ENCODE measurements at places on chromosomes 1 and 21.

GRCh38 chr1:77276941-77277340, 4.9 kb upstream of the AK5 start:
- no peak for DNase-seq

DNA sequence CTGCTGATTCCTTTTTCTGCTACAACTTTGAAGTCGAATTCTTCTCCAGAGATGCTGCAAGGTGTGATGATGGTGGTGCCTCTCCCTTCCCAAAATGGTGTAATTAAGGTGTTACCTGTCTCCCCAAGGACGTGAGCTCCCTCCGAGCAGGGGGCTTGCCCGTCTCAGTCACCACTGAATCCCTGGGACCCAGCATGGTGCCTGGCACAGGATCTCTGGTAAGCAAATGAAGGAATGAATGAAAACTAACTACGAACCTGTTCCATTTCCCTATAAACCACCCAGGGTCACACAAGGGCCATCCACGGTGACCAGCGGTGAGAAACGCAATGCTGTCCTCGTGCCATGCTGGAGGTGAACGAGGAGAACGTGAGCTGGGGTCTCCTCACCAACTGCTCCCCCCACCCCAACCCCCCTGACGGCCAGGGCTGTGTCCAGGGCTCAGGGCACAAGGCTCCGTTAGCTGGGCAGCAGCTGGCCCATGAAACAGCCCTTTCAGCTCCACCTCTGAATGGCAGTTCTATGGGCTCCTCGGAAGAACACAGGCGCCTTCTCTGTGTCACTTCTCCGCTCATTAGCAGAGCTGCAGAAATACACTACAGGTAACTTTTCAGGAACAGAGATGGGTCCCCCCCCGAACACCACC, 2.2 kb upstream of the MATN1 start:
- DNase-seq, result no peak

- DNase-seq, result peak; percentile 37
These were observed 42.5 kb downstream of the LGR6 start for GRCh38 chr1:202235856-202236837.

GRCh38 chr1:47393141-47393540, 22.9 kb upstream of the FOXE3 start:
- DNase-seq, result no peak

- peak; percentile 67 for DNase-seq
These were observed 29.9 kb upstream of the RPTN start for GRCh38 chr1:152188673-152189591.

DNA sequence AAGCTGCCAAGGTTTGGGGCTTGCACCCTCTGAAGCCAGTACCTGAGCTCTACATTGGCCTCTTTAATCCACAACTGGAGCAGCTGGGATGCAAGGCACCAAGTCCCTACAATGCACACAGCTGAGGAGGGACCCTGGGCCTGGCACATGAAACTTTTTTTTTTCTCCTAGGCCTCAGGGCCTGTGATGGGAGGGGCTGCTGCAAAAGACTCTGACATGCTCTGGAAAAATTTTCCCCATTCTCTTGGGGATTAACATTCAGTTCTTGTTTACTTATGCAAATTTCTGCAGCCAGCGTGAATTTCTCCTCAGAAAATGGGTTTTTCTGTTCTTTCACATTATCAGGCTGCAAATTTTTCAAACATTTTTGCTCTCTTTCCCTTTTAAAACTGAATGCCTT, 1072.2 kb downstream of the BRINP3 start:
- no peak for DNase-seq

- no peak for DNase-seq
These were observed 38.8 kb upstream of the STMN1 start for GRCh38 chr1:25944986-25945385.

DNA sequence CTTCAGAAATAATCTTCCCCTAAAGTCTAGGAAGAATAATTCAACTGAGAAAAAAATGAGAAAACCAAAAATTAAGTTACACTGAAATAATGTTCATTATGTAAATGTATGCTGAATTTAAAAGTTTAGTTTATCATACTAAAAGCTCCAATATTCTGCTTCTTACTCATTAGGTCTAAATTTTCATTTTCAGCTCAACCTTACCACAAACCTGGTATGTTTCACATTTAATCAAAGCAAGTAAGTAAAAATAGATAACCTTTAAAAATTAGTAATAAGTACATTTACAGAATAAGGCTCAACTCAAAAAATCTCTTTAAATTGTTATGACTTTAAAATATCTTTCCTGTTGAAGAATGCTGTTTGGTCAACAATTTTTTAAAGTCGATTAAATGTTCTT, 15.0 kb downstream of the BTG3 start:
- no peak for DNase-seq

GRCh38 chr1:200048244-200048643, 20.7 kb downstream of the NR5A2 start:
- no peak for DNase-seq

DNA sequence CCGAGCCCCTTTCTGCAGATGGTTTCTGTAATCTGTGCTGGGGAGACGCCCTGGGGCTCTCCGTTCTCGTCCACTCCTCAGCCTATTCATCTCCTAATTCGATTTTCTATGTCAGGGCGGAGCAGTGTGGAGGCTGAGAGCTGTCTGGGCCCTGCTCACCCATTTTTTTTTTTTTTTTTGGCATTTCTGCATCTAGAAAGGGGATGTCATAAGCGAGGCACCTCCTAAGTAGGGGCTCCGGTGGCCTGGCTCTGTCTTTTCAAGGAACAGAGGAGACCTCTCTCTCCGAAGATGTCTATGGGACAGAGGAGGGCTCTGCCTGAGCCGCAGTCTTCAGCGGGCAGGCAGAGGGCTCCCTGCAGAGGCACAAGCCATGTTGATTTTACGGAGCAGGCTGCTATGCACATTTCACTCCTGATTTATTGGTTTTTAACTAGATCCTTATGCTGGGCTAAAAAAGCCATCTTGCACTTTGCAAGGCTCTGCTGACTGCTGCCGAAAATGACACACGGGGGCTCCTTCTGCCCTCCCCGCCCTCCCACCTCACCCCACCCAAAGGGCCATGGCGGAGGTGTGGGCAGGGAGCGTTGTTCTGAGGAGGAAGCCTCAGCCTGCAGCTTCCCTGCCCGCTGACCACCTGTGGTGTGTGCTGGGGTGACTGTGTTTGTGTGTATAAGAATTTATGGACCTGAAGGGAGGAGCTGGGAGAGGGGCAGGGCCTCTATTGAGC, 71.0 kb downstream of the FOXD2 start:
- no peak for DNase-seq

- DNase-seq, result no peak
These were observed 38.3 kb downstream of the LRRN2 start for GRCh38 chr1:204647114-204647804.

DNA sequence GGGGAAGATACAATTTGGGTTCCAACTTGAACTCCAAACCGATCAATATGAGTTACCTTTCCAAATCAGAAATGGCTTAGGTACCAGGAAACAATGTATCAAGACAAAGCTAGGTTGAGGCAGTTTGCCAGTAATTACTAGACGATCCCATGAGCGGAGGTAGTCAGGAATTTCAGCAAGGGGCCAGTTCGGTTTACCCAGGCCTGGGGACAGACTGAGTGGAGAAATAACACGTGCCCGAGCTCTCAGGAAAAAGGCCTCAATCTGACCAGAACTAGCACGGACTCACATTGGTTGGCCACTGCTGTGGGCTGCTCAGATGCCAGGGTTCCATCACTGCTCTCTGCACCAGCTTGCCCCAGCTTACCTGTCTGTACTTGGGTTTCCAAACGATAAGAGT, 15.3 kb downstream of the CLSTN1 start:
- DNase-seq, result no peak

GRCh38 chr1:197336571-197336970, 68.5 kb downstream of the CRB1 start:
- DNase-seq, result no peak

GRCh38 chr1:228407106-228408040, 738 bp upstream of the TRIM11 start:
- no peak for DNase-seq

DNA sequence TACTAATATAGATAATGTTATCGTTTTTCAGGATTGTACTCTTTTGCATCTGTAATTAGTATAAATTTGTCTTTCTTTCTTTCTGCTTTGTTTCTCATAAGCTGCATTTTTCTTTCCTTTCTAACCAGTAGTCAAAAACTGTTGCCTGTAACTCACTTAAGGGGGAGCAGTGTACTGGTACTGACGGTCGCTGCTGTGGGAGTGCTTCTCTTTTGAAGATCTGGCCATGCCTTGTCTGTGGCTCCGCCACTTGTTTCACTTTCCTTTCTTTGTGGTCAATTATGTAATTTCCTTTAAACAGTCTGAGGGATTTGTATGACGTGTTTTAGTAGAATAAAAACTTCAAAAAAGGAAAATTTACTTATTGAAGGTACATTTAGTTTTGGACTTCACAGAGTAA, 37.0 kb downstream of the MIA3 start:
- DNase-seq, result peak; percentile 57

GRCh38 chr1:207088701-207089626, at the start of gene C4BPB:
TSS of gene C4BPB (plus strand) at chr1:207088860. CDS start at chr1:207089532, 672 bp downstream.
- DNase-seq, result no peak

GRCh38 chr1:226121587-226122400, 59.3 kb downstream of the H3-3A start:
- peak; percentile 74 for DNase-seq

GRCh38 chr1:39635871-39636210, 3.6 kb downstream of the HEYL start:
- no peak for DNase-seq

DNA sequence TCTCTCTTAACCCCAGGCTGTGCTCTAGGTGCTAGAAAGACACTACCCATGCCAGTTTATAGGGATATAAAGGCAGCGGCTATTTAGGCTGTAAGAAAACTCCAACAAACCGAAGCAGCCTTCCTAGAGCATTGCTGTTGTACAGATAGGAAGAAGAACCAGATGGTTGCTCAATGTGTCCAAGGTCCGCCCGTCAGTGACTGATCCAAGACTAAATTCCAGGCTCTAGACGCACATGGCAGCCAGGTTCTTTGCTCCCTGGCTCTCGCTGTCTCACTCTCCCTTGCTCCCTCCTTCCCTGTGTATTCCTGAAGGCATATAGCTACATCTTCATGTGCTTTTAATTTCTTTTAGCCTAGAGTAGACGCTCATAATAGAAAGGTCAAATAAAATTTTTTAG, 303.4 kb downstream of the KIF26B start:
- DNase-seq, result no peak

- no peak for DNase-seq
These were observed 9.8 kb upstream of the USP25 start for GRCh38 chr21:15719976-15720375.

DNA sequence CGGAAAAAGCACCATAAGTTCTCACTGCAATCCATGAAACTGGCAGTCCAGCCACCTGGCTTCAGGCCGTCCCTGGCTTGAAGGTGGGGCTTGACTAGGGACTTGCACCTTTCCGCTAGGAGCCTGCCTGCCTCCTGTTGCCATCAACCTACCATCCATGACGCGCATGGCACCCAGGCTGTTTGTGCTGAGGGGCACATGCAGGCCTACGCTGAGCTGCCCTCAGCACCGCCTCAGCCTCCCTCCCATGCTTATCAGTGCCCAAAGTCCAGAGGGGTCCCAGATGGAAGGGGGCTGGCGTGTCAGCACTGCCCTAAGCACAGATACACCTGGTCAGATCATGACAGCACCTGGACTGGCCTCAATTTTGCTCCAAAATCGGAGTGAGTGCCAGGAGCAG, 190.2 kb upstream of the LYPLAL1 start:
- DNase-seq, result no peak

DNA sequence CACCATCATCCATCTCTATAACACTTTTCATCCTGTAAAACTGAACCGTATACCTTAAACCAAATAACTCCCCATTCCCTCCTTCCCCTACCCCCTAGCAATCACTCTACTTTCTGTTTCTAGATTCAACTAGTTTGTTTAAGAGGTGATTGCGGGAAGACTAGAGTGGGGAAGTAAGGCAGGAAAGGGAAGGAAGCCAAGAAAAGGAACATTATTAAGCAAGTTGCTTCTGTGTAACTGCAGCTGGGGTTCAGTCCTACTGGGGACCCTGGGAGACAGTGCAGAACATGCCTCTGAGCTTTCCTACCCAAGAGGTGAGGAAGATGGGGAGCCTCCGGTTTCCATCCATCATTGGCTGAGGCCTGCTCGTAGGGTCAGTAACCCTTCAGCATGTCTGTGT, 28.9 kb upstream of the H3-3A start:
- DNase-seq, result no peak

GRCh38 chr1:219271818-219272535, 98.3 kb downstream of the LYPLAL1 start:
- no peak for DNase-seq

DNA sequence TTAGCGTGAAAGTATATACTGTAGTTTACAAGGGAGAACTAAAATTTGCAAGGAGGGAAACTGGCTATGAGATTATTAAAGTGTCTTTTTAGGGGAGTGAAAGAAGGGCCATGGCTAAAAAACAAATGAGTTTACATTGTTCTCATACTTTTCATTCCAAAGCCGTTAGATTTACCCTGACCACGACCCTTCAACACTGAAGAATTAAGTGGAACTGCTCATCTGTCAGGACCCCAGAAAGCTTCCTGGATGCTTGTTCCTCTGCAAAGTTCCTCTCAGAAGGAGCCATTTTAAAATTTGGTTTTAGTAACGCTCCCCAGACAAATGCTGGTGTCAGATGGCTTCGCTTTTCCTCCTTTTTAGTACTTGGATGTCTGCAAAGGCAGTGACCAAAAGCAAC, 82.7 kb upstream of the ZBTB18 start:
- DNase-seq, result no peak

DNA sequence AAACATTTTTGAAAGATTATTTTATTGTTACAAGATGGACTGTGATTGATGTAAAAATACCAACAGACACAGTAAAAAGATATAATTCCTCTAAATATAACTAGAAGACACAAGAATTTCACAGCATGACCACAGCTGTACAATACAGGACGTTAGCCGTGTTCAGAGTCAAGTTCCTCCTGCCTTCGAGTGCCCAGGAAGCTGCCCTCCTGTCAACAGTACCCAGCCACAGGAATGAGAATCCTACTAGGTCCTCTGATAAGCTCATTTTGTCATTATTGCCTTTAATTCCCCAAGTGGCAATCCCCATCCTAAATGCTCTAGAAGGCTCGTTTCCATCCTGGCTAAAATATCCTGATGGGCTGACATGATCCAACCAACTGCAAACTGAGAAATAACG, 16.4 kb upstream of the CAPN2 start:
- no peak for DNase-seq

DNA sequence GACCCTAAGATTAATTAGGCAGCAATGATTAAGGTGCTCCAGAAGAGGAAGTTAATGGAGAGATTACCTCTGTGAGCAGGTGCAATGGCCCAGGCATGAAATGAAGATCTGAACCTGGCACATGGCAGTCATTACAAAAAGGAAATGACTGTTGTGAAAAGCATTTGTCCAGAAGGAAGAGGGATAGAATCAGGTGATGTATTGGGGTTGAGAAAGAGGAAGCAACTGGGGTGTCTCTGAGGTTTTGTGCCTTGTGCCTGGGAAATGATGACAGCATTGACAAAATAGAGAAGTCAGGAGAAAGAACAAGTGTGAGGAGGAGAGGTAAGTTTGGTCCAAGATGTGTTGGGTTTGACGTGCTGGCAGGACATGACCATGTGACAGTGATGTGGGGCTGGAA, 5.6 kb downstream of the CRCT1 start:
- DNase-seq, result no peak

- no peak for DNase-seq
These were observed 165.8 kb downstream of the CLEC20A start for GRCh38 chr1:178330848-178331497.

Data from activated effector memory CD4-positive, alpha-beta T cell treated with Interleukin-2 at 50 U/mL for 16 hours (primary cell).